Fibroblast of upper back skin (primary cell): ENCODE measurements at places on chromosomes 1 and 21.

- no peak for DNase-seq
Measured at GRCh38 chr21:14454016-14455009, 71.4 kb upstream of the HSPA13 start.

DNA sequence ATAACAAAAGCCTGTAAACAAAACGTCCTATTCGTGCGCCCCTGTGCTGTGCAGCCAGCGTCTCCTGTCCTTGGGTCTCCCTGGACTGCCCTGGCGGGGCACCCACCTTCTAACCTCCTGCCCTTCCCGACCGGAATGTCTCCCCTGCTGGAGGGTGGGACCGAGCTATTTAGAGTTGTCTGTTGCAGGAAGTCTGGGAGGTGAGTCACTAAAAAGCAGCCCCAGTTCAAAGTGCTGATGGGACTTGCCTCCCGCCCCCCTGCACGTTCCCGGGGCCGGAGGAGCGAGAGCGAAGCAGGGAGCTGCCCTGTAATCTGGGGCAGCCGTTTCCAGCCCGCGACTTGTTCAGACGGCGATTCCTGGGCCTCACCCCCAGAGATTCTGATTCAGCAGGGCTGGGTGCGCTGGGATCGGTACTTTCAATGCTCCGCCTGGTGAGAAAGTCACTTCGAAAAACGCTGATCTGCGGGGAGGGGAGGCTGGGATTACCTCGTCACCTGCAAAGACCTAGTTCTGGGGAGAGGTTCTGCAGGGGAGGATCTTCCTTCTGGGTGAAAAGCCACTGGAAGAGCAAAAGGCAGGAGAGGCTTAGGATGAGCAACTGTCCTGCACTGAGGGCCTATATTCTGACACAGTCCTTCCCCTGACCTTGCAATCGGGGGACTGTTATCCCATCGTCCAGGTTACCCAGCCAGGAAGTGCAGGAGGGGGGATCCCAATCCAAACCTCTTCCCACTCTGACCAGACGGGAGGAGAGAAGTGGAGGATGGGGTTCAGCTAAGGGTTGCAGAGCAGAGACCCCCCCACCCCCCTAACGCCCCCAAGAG, 1.2 kb upstream of the DHRS3 start:
- peak; percentile 91 for DNase-seq

DNA sequence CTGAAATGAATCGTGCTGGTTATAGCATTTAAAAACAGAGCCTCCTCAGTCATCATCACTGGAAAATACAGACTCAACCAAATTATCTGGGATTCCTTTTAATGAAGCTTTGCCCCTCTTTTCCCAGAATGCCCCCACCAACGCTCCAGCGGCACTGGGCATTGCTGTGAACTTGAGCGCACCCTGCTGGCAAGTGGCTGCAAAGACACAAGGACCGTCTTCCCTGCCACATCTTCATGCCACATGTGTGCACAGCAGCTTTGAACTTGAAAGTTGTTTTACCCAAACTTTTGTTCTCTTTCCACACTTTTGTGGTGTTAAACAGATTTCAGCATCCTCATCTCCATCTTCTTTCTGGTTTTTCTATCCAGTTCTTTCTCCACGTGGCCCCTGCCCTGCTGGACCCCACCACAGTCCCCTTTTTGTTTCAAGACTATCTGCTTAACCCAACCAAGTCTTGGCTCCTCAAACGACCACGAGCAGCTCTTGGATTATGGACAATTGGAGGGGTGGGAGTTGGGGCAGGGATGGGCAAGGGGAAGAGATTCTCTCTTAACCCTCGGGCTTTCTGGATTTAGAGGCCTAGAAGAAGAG, 12.8 kb upstream of the LMX1A start:
- DNase-seq: peak; percentile 37

DNA sequence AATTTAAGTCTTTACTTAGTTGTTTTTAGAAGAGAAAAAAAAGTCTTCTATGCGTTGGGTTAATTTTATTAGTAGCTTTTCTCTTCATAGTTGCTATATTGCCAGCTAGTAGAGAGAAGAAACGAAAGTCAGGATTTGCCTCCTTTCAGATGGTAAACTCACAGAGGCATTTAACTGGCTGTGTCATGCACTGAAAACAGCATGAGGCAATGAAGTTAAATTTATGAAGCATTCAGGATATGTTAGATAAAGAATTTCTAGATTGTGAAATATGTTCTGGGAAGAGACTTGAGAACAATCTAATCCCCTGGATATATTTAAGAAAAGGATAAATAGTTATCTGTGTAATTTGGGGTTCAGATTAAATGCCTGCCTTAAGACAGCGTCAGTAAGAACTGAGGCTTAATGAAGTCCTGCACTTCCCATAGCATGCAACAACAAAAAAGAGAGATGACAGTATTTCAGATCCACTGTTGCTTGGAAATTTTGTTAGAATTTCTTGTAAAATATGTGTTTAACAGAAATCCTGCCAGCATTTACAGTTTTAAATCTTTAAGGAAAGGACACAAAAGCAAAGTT, 1.7 kb downstream of the ANGPTL1 start:
- DNase-seq: peak; percentile 63

GRCh38 chr21:17576080-17576835, 36.4 kb downstream of the BTG3 start:
- no peak for DNase-seq

DNA sequence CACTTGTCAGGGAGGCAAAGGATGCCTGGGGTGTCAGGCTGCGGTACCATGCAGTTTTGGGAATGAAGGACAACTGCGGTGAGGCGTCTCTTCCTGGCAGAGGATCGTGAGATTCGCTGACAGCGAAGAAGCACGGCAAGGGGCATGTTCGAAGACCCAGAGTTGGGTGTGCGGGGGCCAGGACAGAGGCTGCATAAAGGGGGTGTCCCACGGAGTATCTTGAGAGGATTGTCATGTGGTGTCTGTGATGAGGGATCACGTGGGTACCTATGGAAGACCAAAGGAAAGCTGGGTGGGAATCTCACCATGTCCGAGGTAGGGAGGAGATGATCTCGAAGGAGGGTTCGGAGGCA, 372 bp downstream of the SLC25A44 start:
- no peak for DNase-seq

- DNase-seq: peak; percentile 99
Measured at GRCh38 chr1:31701091-31701736, 2.6 kb downstream of the COL16A1 start.

- DNase-seq: no peak
Measured at GRCh38 chr1:84299536-84300170, 1.9 kb upstream of the SAMD13 start.

DNA sequence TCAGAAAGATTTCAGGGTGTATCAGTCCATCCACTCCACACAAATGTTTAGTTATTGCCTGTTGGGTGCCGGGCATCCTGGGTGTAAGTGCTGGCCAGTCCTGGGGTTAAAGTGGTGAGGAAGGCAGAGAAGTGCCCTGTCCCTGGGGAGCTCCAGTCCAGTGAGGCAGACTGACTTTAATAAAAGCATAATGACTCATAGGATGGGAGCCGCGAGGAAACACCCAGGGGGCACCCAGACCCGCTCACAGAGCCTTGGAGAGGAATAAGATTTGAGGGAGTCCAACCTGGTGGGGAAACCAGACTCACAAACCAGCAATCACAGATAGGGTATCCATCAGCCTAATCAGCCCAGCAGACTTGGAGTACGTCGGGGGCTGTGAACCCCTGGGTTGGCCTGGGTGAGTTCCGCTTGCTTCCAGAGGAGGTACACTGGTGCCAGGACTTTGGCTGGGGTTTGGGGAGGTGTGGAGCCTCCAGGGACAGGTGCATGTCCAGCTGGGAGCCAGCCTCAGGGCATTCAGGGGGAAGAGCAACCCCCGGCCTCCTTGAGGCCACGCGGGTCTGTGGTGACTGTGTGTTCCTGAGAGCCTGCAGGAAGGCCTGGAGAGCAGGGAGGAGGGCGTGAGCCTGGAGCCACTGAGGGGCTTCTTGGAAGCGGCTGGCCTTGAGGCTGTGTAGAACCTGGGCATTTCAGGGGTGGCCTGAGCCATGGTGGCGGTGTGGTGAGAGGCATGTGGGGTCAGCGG, 3.7 kb downstream of the PEAR1 start:
- DNase-seq: peak; percentile 77

DNA sequence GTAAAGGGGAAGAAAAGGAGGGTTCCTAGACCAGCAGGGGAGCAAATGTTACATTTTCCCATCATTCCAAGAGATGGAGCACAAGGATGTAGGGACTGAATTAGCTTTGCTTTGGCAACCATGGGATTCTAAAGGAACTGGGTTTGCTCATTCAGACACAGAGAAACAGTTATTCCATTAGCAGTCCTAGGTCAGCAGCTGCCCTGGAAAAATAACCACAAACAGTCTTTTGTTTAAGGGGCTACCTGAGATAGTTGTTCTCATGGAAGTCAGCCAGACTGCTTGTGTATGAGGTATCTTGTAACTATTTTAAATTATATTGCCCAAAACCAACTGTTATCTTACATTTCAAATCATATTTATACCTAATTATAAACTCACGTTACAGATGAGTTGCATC, 58.4 kb upstream of the VCAM1 start:
- no peak for DNase-seq

- no peak for DNase-seq
Measured at GRCh38 chr1:171904778-171905450, 63.6 kb downstream of the DNM3 start.

DNA sequence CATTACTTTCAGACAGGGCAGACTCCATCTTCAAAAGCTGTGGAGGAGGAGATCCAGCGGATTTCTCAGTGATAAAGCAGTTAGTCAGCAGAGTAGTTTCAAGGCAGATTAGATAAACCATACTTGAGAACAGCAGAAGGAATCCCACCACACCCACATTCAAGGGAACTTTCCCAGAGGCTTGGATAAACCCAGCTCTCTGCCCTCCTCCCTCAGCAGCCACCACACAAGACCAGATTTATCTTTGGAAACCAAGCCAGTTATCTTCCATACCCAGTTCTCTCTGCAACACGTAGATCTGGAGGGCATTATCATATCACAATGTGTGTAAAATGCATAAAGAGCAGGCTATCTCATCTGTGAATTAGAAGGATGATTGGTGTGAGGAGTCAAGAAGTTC, 40.2 kb downstream of the GFI1 start:
- no peak for DNase-seq
